ENCODE measurements at places on chromosomes 12 and 14. TPM values are rescaled to one million over a fixed set of nuclear protein-coding genes. Genes with fewer than 3 reads are reported as not detected.
A peak's percentile ranks its signal among the peaks of the same experiment; 100 is the strongest.

The LALBA gene
- total RNA-seq = not detected

The ANKRD33 gene
- total RNA-seq = not detected

The SALL2 gene
- 1.8 TPM for total RNA-seq

The TDG gene
- 33.0 TPM for total RNA-seq

The SOCS2 gene
- total RNA-seq = 44.3 TPM

The FRMD6 gene
- 3.3 TPM for total RNA-seq

The KRT71 gene
- total RNA-seq = not detected

The MSI1 gene
- total RNA-seq = not detected

The KRT75 gene
- total RNA-seq = not detected

DNA sequence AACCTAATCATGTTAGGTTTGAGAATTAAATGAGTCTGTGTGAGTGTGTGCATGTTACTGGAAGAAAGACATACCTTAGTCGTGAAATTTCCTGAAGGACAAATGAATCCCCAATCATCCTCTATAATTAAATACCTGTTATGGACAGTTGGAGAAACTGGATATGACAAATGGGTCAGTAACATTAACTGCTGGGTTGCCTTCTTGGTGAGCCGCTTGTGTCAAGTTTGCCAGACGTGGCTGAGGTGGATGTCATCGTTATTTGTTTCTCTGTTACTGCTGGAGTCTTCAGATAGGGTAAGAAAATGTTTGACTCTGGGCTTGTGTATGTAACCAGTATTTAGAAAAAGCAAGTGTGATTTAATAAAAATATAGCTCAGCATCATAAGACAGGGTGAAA, 131.6 kb downstream of the CAND1 start:
- H3K4me1 ChIP-seq = no peaks in the 10 kb centered on the region
- H3K27ac ChIP-seq = no peak overlapping the region
- no peak for DNase-seq
- H3K4me3 ChIP-seq = no peak overlapping the region
- H3K27me3 ChIP-seq = no peaks in the 10 kb centered on the region

DNA sequence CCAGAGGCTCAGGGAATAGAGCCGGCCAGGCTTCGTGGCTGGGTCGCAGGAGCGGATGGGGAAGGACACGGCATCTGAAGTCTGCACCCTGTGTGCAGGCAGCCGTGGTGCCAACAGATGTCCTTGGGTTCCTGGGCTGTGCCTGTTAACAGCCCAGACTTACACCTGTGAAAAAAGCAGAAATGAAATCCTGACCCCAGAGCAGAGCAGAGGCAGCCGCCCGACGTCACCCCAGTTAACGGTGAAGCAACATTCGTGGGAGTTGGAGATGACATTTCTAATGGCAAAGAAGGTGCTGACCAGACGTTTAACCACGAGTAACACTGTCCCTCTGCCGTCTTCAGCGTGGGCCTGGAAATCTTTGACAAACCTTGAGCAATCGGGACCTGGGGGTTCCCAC, 200.3 kb upstream of the DIO3 start:
- H3K27ac ChIP-seq = no peak overlapping the region
- peaks cover 2% of the 10 kb centered on the region for H3K27me3 ChIP-seq
- peak; percentile 3 for DNase-seq
- H3K4me1 ChIP-seq = no peaks in the 10 kb centered on the region
- no peaks in the 10 kb centered on the region for H3K36me3 ChIP-seq

DNA sequence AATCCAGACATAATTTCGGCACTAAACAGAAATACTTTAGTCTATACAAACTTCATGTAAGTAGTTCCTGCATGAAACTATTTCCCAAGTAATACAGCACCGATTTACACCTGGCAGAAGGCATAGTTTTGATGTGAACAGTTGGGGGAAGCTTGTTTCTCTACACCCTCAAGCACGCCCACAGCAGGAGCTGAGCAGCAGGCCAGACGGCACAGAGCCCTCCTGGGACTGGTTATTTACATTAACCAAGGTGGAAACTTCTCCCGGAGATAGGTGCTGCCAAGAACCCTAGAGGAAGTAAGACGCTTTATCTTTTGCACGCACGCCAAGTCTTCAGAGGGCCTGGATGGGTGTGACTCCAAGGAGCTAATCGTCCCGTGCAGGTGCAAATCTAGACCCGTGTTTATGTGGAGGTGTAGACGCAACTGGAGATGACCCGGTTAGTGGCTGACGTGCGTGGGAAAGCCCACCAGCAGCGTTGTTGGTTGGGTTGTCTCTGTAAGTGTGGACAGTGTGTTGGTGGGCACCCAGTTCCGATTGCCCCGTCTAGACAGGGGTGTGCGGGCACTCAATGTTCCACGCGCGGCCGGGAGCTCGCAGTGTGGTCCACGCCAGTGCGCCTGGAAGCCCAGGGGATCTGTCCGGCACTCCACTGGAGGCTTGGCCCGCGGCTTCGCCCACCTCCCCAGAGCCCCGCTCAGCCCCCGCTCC, 767 bp upstream of the TCP11L2 start:
- DNase-seq = peak; percentile 65
- peak overlapping the region; percentile 85 for H3K4me3 ChIP-seq
- H3K27ac ChIP-seq = peak overlapping the region; percentile 85
- H3K4me1 ChIP-seq = peaks cover 35% of the 10 kb centered on the region

DNA sequence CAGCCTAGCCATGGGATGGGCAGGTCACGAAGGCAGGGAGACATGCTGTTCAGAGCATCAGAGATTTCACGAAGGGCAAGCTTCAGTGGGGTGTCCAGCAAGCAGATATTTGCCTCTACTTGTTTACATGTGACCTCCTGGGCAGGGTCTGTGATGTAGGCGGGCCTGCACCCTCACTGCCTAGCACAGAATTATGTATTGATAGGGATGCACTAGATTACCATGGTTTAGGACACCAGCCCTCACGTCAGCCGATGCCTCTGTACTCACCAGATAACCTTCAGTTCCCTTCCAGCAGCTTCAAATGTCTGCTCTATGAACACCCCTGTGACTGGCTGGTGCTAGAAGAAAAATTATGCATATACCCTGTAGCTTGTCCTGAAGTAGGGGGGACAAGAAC, 5.1 kb upstream of the EIF5 start:
- H3K4me3 ChIP-seq = no peak overlapping the region
- peaks cover 8% of the 10 kb centered on the region for H3K4me1 ChIP-seq
- no peak overlapping the region for H3K27ac ChIP-seq
- H3K27me3 ChIP-seq = no peaks in the 10 kb centered on the region

DNA sequence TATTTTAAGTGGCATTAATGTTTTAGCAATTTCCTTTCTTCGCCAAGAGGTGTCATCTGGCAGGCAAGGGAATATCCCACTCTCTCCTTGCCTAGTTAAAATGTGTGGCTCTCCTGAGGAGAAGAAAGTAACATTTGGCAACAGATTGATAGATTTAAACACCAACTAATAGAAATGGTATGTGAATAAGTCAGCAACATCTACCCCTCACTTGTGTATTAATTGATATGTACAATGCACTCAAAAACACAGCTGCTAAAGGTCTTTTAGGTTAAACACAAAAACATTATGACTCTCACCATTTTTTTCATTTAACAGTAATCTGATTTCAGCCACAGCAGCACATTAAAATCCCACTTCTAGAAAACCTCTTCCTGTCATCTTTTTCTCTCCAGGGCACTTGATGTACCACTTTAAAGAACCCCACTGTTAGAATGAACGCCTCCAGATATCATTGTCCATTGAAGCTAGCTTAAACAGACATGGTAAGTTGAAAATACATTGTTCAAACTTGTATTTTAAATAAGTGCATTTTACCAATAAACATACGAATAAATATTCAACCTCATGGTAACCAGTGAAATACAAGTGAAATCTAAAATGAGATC, 151.7 kb downstream of the RPAP3 start:
- DNase-seq = no peak
- H3K27ac ChIP-seq = no peak overlapping the region
- no peaks in the 10 kb centered on the region for H3K36me3 ChIP-seq
- H3K27me3 ChIP-seq = peaks cover 2% of the 10 kb centered on the region
- no peaks in the 10 kb centered on the region for H3K4me1 ChIP-seq

DNA sequence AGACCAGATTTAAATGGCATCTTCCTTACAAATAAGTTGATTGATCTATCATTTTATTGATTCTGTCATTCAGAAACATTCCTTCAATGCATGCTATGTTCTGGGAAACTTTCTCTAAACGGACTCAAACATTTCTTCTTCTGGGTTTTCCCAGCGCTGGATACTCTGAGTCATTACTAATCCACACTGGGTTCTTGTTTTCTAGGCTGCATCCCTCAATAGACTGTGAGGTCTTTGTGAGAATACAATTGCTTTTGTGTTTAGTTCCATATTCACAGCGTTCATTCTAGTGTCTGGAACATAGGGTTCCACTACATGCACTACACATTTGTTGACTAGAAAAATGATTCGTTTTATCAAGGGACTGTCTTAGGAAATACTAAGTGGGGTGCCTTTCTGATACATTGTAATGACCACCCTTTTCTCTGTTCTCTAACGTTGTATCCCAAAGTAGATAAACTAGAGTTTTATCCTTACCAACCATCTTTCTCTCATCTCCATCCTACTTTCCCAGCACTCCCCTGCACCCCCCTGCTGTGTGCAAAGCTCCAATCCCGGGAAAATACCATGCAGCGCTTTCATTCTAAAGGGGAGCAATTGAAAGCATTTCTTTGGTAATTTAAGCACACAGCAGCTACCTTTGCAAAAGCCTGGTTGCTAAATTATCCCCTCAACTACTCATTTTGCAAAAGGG, 878.7 kb downstream of the DIO2 start:
- DNase-seq = no peak
- no peaks in the 10 kb centered on the region for H3K36me3 ChIP-seq
- H3K4me3 ChIP-seq = no peak overlapping the region
- no peaks in the 10 kb centered on the region for H3K4me1 ChIP-seq
- H3K27me3 ChIP-seq = no peaks in the 10 kb centered on the region

GRCh38 chr12:11706509-11707379, 57.3 kb downstream of the ETV6 start:
- H3K4me3 ChIP-seq = no peak overlapping the region
- DNase-seq = no peak
- no peaks in the 10 kb centered on the region for H3K27me3 ChIP-seq
- H3K4me1 ChIP-seq = peaks cover 18% of the 10 kb centered on the region
- no peak overlapping the region for H3K27ac ChIP-seq

DNA sequence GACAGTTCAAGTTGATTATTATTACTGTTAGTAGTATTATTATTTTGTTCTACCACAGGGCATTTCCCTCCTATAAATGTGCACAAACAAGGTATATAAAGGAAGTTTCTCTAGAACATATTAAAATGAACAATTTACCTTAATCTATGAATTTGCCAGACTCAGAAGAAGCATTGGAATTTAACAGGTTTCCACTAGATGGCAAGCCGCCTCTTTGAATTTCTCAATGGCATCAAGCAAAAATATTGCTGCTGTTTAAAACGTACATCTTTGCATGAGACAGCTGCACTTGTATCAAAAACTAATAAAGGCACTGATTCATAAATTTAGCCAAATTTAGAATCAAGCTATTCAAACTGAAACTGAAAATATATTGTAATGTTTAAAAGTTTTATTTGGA, 34.6 kb upstream of the MIS18BP1 start:
- no peaks in the 10 kb centered on the region for H3K36me3 ChIP-seq
- H3K27me3 ChIP-seq = peaks cover 4% of the 10 kb centered on the region
- DNase-seq = no peak
- no peak overlapping the region for H3K27ac ChIP-seq
- peaks cover 9% of the 10 kb centered on the region for H3K4me1 ChIP-seq

DNA sequence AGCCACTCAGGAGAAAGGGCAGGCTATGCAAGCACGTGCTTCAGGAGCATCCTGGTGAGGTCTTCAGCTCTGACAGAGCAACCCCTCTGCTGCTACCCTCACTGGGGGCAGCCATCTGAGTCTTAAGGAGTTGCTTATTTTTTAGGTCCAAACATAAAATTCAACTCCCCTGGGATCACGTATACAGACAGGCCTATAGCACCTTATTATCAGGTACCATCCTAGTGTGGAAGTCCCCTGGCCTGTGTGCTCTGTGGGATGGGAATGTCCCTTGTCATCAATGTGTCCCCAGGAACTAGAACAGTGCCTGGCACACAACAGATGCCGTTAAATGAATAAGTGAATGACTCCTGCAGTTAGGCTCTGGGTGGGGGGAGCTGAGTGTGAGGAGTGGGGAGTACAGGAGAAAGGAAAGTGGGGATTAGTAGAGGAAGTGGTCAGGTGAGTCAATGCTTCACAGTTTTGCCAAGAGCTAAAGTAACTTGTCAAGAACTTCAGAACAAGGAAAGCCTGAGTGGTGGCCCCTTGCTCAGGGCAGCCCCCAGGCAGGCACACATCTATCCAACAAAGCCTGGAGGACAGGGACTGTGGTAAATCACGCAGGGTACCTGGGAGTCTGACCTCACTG, 33.5 kb downstream of the DAD1 start:
- DNase-seq = peak; percentile 64
- H3K4me3 ChIP-seq = peak overlapping the region; percentile 76
- H3K27me3 ChIP-seq = peaks cover 2% of the 10 kb centered on the region
- H3K4me1 ChIP-seq = peaks cover 90% of the 10 kb centered on the region
- H3K36me3 ChIP-seq = peaks cover 45% of the 10 kb centered on the region
- H3K27ac ChIP-seq = peak overlapping the region; percentile 95

DNA sequence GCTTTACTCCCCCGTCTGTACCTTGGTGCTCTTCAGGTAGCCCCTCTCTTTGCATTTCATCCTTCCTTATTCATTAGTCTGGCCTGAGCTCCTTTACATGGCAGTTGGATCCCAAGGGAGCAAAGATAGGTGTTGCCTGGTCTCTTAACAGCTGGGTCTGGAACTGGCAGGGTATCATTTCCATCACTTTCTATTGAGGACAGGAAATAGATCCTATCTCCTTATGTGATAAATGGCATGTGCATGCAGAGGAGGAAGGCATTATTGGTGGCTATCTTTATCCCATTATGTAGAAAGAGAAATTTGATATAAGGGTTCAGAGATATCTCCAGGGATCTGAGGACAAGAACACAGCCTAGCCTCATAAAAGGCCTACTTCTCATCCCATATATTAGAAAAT, 54.6 kb upstream of the OAS1 start:
- no peak overlapping the region for H3K27ac ChIP-seq
- no peak overlapping the region for H3K4me3 ChIP-seq
- H3K36me3 ChIP-seq = no peaks in the 10 kb centered on the region
- DNase-seq = no peak
- H3K27me3 ChIP-seq = peaks cover 21% of the 10 kb centered on the region

DNA sequence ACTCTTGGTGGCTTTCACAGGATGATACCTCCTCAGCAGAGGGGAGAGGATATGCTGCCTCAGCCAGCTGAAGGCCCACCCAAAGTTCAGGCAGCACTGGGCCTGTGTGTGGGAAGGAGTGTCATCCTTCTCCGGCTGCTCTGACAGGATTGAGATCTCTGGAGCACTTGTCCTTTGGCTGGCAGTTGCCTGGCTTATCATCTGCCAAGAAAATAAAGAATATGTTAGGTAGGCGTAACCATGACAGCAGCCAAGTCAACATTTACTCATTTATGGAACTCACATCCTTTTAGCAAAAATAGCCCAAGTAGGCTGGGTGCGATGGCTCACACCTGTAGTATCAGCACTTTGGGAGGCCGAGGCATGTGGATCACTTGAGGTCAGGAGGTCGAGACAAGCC, 68.5 kb downstream of the PPFIBP1 start:
- H3K36me3 ChIP-seq = no peaks in the 10 kb centered on the region
- DNase-seq = no peak
- H3K27me3 ChIP-seq = peaks cover 3% of the 10 kb centered on the region
